ENCODE measurements at places on chromosomes 6 and 20.

DNA sequence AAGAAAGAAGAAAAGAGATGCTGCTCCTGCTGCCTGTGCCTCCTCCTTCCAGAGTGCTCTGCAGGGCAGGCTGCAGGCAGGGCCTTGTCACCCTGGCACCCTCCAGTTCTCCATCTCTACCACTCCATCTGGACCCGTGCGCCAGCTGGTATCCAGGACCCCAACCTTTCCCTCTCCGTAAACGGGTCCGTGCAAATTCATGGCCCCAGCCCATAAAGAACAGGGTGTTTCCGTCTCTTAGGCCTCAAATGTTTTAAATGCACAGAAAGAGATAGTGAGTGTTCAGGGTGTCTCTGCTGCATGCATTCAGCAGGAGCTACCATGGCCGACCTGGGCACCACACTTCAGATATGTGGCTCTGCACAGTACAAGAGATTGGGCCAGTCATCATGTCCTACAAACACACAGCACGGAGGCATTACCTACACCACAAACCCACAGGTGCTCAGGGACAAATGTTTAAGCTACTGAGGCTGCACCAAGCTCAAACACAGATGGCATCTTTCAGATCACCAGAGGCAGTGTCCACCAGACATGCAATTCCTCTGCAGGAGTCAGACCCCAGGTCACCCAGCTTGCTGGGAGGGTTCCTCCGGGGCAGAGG is 258.1 kb downstream of the DLL1 start:
- no peak for DNase-seq

DNA sequence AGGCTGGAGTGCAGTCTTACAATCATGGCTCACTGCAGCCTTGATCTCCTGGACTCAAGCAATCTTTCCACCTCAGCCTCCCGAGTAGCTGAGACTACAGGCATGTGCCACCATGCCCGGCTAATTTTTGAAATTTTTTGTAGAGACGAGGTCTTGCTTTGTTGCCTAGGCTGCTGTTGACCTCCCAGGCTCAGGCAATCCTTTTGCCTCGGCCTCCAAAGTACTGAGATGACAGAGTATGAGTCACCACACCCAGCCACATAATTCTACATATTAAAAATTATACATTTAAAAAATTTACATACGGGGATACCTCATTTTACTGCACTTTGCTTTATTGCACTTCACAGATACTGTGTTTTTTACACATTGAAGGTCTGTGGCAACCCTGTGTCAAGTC is 115.1 kb downstream of the MAN1A1 start:
- no peak for DNase-seq

DNA sequence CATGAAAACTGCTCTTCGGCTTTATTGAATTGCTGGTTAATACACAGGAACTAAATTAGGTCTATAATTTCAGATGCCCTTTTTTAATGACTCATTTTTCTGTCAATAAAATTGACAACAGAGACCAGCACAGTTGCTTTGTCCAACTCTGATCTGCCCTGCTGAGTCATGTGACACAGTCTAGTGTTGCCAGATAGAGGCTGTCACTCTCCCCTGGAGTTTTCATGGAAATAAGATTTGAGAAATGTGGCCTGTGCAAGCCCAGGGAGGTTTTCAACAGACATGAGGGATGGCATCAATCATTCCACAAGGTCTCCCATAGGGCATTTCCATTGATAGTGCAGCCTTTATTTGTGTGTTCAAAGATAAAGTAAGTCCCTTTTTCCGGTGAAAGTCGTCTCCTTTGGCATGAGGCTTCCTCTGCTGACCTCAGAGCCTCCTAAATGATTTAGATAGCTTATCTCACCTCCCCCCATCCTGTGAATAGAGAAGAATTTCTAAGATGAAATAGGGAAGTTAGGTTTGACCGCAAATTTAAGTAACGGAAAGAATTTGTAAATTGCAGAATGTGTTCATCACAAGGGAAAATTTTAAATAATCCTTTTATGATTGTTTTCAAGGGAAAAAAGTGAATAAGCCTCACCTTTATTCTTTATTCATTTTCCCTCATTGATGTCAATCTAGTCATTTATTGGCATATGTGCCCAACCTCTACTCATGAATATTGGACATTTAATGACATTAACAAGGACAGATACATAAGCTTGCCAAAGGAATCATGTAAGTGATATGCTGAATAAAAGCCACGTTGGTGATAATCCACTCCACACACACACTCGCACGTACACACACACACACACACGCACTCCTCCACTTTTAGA is 277.7 kb downstream of the ADGB start:
- no peak for DNase-seq

DNA sequence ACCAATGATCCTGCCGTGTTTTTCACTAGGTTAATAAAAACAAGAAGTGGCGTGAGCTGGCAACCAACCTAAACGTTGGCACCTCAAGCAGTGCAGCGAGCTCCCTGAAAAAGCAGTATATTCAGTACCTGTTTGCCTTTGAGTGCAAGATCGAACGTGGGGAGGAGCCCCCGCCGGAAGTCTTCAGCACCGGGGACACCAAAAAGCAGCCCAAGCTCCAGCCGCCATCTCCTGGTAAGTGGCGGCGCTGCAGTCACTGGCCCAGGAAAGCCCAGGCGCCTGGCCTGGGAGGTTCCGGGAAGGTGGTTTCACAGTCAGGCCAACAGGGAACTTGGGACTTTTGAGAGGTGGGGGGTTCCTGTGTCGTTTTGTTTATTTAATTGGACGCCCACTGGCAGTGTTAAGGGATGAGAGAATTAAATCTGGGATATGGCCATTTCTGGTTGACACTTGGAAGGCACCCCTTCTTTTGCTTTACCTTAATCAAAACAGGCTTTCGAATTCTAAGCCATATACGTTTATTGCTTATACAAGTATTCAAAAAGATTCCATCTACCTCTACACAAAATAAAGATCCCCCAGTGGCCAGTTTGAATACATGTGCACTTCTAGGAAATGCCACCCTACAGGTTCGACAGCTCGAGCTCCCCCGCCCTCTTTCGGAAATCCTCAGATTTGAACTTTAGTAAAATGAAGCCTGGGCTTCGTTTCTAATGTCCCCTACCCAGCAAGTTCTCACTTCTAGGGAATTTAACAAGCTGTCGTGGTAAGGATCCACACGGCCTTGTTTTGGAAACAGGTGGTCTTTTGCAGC is 138.9 kb downstream of the TMEM242 start:
- no peak for DNase-seq

GRCh38 chr6:15981956-15982355 is 146.9 kb upstream of the MYLIP start:
- no peak for DNase-seq

- DNase-seq, result no peak
These were observed 459.8 kb upstream of the RUNX2 start for GRCh38 chr6:44868335-44868668.

GRCh38 chr6:139145661-139146060 is 10.8 kb downstream of the HECA start:
- DNase-seq, result no peak

- no peak for DNase-seq
These were observed 89.6 kb upstream of the SLC35F1 start for GRCh38 chr6:117817499-117817898.

- no peak for DNase-seq
These were observed 149.4 kb upstream of the SNX9 start for GRCh38 chr6:157673596-157673995.

DNA sequence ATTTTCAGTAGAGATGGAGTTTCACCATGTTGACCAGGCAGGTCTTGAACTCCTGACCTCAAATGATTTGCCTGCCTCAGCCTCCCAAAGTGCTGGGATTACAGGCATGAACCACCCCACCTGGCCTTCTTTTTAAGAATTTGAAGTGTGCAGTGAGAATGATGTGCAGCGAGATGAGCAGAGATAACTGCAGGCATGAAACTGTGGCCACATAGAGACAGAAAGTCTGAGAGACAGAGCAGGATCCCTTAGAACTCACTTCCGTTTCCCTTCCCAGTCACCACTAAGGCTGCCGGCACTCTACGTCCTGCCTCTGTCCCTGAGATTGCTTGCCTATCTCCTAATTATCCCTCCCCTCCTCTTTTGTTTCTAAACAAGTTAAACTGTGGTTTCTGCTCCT is 27.2 kb downstream of the IL22RA2 start:
- no peak for DNase-seq

DNA sequence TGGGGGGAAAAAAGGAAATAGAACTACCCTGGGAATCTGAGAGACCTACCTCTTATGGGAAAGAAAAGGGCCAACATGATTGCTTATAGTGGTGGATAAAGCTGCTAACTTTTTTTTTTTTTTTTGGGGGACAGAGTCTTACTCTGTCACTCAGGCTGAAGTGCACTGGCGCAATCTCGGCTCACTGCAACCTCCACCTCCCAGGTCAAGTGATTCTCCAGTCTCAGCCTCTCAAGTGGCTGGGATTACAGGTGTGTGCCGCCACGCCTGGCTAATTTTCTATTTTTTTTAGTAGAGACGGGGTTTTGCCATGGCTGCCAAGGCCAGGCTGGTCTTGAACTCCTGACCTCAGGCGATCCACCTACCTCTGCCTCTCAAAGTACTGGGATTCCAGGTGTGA is 39.5 kb upstream of the TBC1D22B start:
- no peak for DNase-seq

DNA sequence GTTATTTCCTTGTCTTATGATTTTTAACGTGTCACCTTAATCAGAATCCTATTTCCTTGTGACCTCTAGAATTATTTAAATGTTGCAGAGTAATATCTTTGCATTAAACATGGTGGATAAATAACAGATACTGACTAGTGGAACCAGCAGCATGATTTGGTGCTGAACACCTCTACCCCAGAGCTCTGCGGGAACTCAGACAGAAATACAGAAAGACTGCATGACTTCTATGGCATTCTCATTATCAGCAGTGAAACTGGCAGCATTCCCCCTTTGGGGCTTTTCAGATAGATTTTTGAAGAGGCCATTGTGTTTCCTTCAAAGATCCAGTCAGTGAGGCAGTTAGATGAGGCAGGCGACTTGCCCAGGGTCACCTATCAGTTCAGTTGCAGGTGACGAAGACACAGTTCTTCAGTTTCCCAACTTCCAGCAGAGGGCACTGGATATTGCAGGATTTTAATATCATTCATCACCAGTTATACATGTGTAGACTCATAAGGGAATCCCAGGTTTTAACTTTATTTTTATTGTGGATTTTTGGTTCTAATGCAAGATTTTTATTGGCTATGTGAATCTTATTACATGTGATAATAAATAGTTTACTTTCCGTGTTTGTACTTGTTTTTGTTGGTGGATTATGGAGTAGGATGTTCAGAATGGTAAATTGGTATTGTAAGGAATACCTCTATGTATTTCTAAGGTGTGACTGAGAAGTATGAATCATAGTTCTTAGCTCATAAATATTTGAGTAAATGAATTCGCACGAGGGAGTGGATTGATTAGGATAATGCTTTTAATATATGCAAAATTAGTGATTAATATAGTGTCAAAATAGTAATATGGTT is 81.3 kb downstream of the AFDN start:
- DNase-seq, result no peak

DNA sequence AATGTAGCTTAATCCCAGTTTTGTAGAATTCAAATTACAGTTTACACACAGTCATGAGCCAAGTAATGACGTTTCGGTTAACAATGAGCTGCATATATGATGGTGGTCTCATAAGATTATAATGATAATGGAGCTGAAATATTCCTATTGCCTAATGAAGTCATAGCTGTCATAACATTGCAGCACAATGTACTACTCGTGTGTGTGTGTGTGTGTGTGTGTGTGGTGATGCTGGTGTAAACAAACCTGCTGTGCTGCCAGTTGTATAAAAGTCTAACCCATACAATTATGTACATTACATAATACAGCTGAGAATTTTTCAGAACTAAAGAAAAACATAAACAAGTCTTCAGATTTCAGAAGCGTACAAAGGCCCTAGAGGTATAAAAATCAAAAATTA is 66.7 kb upstream of the ARID1B start:
- DNase-seq, result no peak

GRCh38 chr6:134740027-134740373 is 209.9 kb downstream of the ALDH8A1 start:
- no peak for DNase-seq

GRCh38 chr20:47181056-47181862 is 175.2 kb downstream of the ZMYND8 start:
- peak; percentile 87 for DNase-seq

- no peak for DNase-seq
These were observed 82.3 kb downstream of the GPX5 start for GRCh38 chr6:28607990-28608389.

DNA sequence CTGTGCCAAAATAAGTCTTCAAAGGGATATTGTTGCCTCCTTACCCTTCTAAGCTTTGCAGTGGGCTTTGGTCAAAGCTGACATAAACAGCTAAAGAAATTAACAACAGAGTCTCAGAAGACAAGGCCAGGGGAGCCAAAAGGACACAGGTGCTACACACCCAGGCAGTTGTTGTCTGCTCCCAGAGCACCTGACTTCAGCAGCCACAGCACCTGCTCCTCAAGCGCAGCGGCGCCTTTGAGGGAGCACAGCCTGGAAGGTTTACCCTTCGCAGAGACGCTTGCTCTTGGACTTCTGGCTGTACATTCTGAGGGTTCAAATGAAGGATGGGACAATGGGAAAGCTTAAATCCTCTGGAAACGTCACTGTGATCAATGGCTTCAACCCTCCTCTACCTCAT is 16.6 kb downstream of the B4GALT5 start:
- DNase-seq, result no peak

DNA sequence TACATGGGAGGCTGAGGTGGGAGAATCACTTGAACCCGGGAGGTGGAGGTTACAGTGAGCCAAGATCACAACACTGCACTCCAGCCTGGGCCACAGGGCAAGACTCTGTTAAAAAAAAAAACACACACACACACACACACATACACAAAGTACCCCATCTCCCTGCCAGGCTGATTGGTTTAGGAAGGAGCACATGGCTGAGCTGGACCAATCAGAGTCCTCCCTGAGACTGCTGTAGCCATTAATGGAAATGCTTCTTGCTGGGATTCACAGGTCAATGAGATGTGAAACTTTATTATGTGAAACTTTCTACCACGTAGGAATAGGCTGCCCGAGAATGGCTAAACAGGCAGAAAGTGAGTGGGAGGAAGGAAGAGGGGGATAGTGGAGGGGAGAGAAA is 2.9 kb downstream of the TREM1 start:
- no peak for DNase-seq

DNA sequence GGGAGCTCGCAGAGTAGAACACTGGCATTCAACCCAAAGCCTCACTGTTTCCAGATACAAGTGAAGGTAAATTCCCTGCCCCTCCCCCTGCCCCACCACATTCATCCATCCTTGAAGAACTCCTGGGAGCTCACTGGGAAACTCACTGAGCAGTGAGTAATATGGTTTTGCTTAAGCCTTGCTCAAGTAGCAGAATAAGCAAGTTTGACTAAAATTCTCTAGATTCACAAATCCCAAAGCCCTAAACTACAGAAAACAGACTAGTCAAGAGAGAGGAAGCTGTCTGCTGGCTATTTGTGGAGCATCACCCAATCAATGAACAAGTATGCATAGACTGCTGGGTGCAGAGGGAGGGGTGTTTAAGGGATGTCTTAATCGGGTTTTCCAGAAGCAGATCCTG is 82.1 kb downstream of the UNC5CL start:
- DNase-seq, result no peak

- no peak for DNase-seq
These were observed 136.1 kb downstream of the PDSS2 start for GRCh38 chr6:107323133-107323785.

GRCh38 chr20:10659651-10660601 is 13.9 kb downstream of the JAG1 start:
- DNase-seq, result no peak

All from RWPE2 (cell line).